ENCODE measurements at places on chromosomes 1 and 21.

DNA sequence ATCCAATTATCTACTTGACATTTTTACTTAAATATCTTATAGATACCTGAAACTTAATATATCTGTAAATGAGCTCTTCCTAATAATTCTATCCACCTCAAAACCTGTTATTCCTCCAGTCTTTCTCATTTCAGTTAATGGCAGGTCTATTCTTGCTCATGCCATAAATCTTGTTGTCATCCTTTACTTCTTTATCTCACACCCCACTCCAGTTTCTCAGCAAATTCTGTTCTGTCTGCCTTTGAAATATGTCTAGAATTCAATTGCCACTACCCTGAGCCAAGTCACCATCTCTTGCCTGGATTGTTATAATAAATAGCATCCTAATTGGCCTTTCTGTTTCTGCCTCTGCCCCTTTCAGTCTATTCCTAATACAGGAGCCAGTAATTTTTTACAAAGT is 105.8 kb downstream of the MAN1A2 start:
- no peak for DNase-seq

GRCh38 chr1:226649780-226650179 is 89.3 kb downstream of the ITPKB start:
- no peak for DNase-seq

GRCh38 chr1:153827168-153827964 is 52.2 kb downstream of the SLC27A3 start:
- DNase-seq = no peak

- DNase-seq = no peak
These were observed 172.9 kb downstream of the GRIK3 start for GRCh38 chr1:36861375-36861774.

DNA sequence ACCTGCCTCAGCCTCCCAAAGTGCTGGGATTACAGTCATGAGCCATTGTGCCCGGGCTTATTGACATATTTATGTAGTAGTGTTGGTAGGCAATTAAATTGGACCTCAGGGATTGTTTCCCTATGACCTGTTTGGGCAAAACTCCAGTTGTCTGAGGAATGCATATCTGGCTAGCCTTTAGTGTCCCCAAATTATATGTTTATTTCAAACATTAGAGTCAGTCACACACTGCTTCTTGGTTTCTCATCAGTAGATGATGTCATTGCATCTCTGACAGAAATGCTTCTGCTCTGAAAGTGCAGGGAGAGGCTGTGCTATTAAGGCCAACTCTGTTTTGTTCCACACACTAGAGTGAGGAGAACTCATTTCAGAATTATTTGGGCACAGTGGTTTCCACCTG is 12.5 kb downstream of the PIP5K1A start:
- DNase-seq = no peak

DNA sequence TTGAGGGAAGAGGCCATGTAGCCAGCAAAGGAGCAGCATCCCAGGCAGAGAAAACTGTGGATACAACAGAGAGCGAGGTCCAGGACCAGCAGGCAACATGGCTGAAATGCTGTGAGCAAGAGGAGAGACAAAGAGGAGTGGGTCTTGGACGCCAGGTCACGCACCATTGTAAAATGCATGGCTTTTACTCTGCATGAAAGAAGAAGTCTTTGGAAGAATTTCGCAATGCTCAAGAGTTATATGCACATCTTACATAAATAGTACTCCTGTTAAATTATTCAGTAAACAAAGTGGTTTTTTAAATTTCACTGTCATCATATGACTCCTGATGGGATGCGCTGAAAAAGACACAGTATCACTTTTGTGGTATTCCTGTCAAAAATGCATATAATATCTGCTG is 3.5 kb downstream of the CD244 start:
- no peak for DNase-seq

Data from stimulated activated CD4-positive, alpha-beta T cell treated with anti-CD3 and anti-CD28 coated beads, Interleukin-4, amount 100 ng/mL, for 4 hours (primary cell).